ENCODE measurements at places on chromosomes 2 and 18. TPM values are rescaled to one million over a fixed set of nuclear protein-coding genes. Genes with fewer than 3 reads are reported as not detected.
A peak's percentile ranks its signal among the peaks of the same experiment; 100 is the strongest.

The FAM237A gene
- not detected for total RNA-seq

The LHCGR gene
- not detected for total RNA-seq

The STON1 gene
- 3.0 TPM for total RNA-seq

The ACOXL gene
- total RNA-seq, result not detected

The TNFAIP6 gene
- 1.6 TPM for total RNA-seq

The ERMN gene
- total RNA-seq, result not detected

The OR6B2 gene
- total RNA-seq, result not detected

The PPP1CB gene
- 178 TPM for total RNA-seq

The STK11IP gene
- 17.9 TPM for total RNA-seq

The MPHOSPH10 gene
- total RNA-seq, result 40.4 TPM

The ALPI gene
- total RNA-seq, result not detected

The CEP192 gene
- 18.7 TPM for total RNA-seq

The PTMA gene
- 598 TPM for total RNA-seq

- peaks cover 17% of the 10 kb centered on the region for H3K4me1 ChIP-seq
- H3K36me3 ChIP-seq, result peaks cover 16% of the 10 kb centered on the region
- no peak overlapping the region for H3K27ac ChIP-seq
- no peak for DNase-seq
These were observed 2.5 kb upstream of the LRPPRC start for GRCh38 chr2:43998263-43998662.

- H3K4me1 ChIP-seq, result no peaks in the 10 kb centered on the region
- peak within 1 kb of the TSS; percentile 43 for H3K4me3 ChIP-seq
- DNase-seq, result peak; percentile 34
- peaks cover 2% of the 10 kb centered on the region for H3K27me3 ChIP-seq
- no peaks in the 10 kb centered on the region for H3K36me3 ChIP-seq
- no peak within 1 kb of the TSS for H3K27ac ChIP-seq
These were observed at the start of gene SNED1 for GRCh38 chr2:240997856-240998705. Gene SNED1 (plus strand): TSS chr2:240998618. CDS start chr2:240998838, 220 bp downstream.

GRCh38 chr2:133171393-133172004 lies 396.8 kb downstream of the NCKAP5 start:
- 0 out of 2 replicates have a peak, but pooled peaks cover 2% of the 10 kb centered on the region for H3K27me3 ChIP-seq
- no peaks in the 10 kb centered on the region for H3K36me3 ChIP-seq
- no peak overlapping the region for H3K27ac ChIP-seq
- DNase-seq, result peak; percentile 62

GRCh38 chr2:33432871-33433270 lies 43.6 kb upstream of the RASGRP3 start:
- H3K4me1 ChIP-seq, result peaks cover 82% of the 10 kb centered on the region
- peaks cover 18% of the 10 kb centered on the region for H3K36me3 ChIP-seq
- no peaks in the 10 kb centered on the region for H3K27me3 ChIP-seq
- H3K27ac ChIP-seq, result no peak overlapping the region
- H3K4me3 ChIP-seq, result no peak overlapping the region
- no peak for DNase-seq

GRCh38 chr2:98561018-98561417 lies 47.3 kb downstream of the COA5 start:
- no peaks in the 10 kb centered on the region for H3K27me3 ChIP-seq
- peaks cover 12% of the 10 kb centered on the region for H3K36me3 ChIP-seq
- H3K4me3 ChIP-seq, result no peak overlapping the region
- DNase-seq, result no peak
- H3K4me1 ChIP-seq, result peaks cover 32% of the 10 kb centered on the region

DNA sequence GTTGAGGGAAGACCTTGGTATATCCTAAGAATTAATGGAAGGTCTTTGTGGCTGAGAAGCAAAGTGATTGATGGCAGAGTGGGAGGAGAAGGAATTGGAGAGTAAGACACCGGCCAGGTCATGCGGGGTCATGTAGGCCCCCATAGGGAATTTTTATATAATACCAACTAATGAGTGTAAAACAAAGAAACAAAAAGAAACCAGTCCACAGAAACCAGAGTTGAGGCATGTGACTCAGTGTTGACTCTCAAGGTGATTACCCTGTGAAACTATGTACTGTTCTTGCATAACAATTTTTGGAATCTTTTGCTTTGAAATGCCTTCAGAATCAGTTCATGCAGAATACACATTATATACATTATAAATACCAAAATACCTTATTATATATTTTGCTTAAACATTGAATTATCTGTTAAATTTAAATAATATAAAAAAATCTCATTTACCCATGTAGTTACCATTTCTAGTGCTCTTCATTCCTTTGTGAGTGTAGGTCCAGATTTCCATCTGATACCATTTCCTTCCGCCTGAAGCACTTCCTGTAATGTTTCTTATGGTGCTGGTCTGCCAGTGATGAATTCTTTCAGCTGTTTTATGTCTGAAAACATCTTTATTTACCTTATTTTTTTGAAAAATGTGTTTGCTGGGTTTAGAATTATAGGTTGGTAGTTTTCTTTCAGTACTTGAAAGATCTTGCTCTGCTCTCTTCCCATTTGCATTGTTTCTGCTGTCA lies 8.6 kb downstream of the CLIP4 start:
- peak; percentile 72 for DNase-seq
- peaks cover 59% of the 10 kb centered on the region for H3K36me3 ChIP-seq
- H3K27me3 ChIP-seq, result no peaks in the 10 kb centered on the region
- peaks cover 92% of the 10 kb centered on the region for H3K4me1 ChIP-seq
- H3K4me3 ChIP-seq, result peak overlapping the region; percentile 49
- peak overlapping the region; percentile 96 for H3K27ac ChIP-seq

DNA sequence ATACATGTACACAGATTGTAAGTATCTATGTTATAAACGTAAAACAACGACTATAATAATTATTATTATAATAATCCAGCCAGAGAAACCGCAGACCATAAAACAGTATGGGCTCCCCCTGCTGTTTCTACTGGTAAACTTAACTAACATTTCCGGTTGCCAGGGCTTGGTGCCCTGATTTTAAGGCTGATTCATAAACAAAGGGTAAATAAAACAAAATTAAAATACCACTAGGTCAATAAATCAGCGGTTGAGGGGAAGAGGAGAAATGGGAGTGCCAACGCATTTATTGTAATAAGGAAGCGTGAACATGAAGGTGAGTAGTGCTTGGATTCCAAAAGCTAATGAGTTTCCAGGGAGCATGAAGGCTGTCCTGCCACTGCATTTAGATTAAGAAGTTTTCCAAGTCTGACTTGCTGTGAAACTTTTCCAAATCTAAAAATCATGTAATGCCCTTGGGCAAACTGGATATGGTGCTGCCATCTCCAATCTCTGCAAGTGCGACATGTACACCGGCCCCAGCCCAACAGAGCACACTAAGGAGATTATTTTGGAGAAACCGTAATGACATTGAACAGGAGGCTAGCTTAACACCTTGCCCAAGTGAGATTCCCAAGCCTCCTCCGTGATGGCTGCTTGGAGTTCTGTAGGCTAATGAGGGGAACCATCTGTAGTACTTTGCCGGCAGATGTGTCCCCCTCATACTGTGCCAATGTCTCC lies 50.7 kb upstream of the HNRNPA3 start:
- H3K36me3 ChIP-seq, result no peaks in the 10 kb centered on the region
- H3K4me1 ChIP-seq, result peaks cover 10% of the 10 kb centered on the region
- H3K4me3 ChIP-seq, result no peak overlapping the region
- peak; percentile 51 for DNase-seq

DNA sequence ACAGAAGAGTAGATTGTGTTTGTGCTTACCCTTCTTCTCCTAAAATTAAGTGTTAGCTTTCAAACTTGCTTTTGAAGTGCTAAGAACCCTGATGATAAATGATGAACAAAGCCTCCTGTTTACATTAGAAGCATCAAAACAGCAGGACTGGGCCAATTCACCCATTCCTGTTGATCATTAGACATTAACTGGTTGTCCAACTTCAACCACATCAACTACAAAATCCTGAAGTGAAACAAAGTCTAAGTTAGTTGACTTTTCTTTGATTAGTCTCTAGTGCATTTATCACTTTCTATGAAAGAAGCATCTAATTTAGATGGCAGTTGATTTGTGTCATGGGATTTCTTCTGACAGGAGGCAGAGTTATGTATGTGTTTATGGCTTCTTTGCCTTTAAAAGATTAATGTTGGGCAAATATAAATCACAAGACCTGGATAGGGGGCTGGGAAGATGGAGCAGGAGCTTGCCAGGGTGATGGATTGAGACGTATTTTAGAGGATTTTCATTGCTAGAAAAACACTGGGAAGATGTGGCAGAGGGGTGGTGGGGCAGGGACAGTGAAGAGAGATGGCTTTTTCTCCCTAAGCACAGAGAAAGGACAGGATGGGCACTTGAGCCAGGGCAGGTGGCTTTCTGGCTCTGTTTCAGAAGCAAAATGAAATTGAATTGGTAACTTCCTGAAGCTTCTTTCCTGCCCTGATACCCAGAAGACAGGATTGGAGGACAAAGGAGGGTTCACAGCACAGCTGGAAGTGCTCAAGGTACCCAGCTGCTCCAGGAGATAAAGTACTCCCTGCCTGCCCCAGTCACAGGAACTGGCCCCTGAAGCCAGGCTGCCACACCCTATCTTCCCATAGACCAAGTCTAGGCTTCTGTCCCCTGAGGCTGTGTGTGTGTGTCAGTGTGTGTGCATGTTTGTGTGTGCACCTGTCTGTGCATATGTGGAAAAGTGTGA lies 20.5 kb downstream of the GYPC start:
- H3K27ac ChIP-seq, result no peak overlapping the region
- H3K4me3 ChIP-seq, result no peak overlapping the region
- DNase-seq, result no peak
- no peaks in the 10 kb centered on the region for H3K4me1 ChIP-seq

DNA sequence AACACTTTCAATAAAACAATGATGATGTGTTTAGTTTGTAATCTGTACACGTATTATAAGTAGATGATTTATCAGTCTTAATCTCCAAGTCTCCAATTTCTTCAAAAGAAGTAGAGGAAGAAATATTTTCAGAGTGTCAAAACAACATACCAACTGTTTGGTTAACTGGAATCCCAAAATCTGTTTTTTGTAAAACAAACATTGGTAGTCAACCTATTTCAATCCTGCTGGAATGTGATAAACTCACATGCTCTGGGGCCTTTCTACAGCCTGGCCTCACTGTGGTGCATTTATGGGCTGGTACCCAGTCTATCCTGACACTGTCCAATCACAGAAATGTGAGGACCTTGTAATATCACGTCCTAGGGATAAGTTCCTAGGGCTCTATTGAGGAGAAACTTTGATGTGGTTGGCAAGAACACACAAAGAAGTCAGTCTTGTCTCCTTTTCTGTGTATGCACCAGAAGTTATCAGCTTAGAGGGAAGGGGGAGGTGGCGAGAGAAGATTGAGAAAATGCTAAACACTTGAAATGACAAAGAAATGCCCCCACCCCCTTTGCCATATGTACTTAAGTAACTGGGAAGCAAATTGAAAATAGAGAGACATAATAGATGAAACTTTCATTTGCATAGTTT lies 47.2 kb downstream of the PRKRA start:
- H3K4me3 ChIP-seq, result peak overlapping the region; percentile 19
- no peak for DNase-seq
- H3K4me1 ChIP-seq, result peaks cover 23% of the 10 kb centered on the region
- peak overlapping the region; percentile 14 for H3K27ac ChIP-seq
- H3K27me3 ChIP-seq, result no peaks in the 10 kb centered on the region
- no peaks in the 10 kb centered on the region for H3K36me3 ChIP-seq

- peaks cover 1% of the 10 kb centered on the region for H3K27me3 ChIP-seq
- no peaks in the 10 kb centered on the region for H3K36me3 ChIP-seq
- H3K4me1 ChIP-seq, result peaks cover 31% of the 10 kb centered on the region
- no peak overlapping the region for H3K4me3 ChIP-seq
- no peak for DNase-seq
These were observed 316.1 kb upstream of the MMADHC start for GRCh38 chr2:149903626-149904025.

- H3K4me1 ChIP-seq, result no peaks in the 10 kb centered on the region
- no peak overlapping the region for H3K27ac ChIP-seq
- no peak overlapping the region for H3K4me3 ChIP-seq
- DNase-seq, result no peak
- H3K27me3 ChIP-seq, result no peaks in the 10 kb centered on the region
These were observed 360.4 kb upstream of the ZC3H15 start for GRCh38 chr2:186125625-186126024.

DNA sequence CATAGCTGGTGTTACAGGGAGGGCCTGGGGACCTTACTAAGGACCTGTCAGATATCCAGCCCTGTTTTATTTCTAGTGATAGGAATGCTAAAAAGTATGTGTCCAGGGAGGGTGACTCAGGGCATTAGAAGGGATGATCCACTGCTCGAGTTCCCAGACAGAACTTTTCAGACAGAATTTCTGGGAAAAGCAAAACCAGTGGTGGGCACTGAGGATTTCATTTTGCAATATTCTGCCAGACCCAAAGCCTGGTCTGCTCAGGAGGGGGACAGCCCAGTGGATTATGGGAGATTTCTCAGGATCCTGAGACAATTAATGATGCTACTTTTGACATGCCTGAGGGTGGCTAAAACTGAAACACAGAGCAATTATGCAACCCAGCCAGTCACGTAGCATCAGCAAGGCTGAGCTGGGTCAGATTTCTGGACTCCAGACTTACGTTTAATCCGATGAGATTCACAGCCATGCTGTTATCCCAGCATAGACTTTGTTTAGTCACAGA lies 4.7 kb upstream of the KCNE4 start:
- peak; percentile 85 for DNase-seq
- no peaks in the 10 kb centered on the region for H3K27me3 ChIP-seq
- peaks cover 89% of the 10 kb centered on the region for H3K4me1 ChIP-seq
- no peaks in the 10 kb centered on the region for H3K36me3 ChIP-seq
- peak overlapping the region; percentile 83 for H3K4me3 ChIP-seq

DNA sequence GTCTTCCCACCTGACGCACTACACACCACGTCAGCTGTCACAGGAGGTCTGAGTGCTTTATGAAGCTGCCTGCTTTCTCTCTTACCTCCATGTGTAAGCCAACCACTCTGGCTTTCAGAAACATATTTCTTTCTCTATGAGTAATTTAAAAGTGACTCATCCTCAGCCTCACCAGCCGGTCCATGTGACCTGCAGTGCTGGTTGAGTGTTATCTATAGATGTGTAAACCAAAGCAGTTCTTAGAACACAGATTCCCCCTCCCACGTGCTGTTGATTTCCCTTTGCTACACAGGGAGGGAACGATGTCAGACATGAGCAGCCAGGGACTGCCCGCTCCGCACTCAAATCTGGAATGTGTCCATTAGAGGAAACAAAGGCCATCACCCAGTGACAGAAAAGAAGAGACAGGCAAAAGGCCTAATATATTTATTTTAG lies 157.8 kb downstream of the BCL2 start:
- peak overlapping the region; percentile 43 for H3K4me3 ChIP-seq
- peak; percentile 77 for DNase-seq
- H3K4me1 ChIP-seq, result peaks cover 21% of the 10 kb centered on the region
- no peaks in the 10 kb centered on the region for H3K36me3 ChIP-seq
- H3K27ac ChIP-seq, result peak overlapping the region; percentile 62
- peaks cover 22% of the 10 kb centered on the region for H3K27me3 ChIP-seq

DNA sequence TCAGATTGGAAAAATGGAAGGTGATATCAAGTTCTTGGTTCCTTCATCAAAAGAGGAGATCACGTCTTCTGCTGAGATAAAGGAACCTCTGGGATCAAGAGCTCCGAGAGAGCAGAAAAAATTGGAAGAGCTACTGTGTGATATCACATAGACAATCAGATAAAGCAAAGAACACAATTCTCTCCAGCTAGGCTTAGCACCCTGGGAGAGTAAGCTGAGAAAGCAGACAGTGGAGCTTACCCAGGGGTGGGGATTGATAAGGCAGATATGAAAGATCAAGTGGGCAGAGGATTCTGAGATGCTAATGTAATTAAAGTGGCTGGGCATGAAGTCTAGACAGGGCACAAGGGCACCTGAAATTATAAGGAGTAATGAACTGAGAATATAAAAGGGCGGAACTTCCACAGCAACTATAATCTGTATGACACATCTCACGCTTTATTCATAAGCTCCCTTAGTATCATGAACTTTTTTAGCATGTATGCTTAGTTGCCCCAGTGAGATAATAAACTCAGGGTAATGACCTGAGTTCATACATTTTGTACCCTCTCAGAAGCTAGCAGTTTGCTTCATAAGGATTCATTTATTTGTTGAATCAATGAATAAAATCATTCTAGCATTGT lies 65.8 kb downstream of the FAM161A start:
- peaks cover 16% of the 10 kb centered on the region for H3K27me3 ChIP-seq
- H3K36me3 ChIP-seq, result no peaks in the 10 kb centered on the region
- H3K27ac ChIP-seq, result no peak overlapping the region
- peaks cover 4% of the 10 kb centered on the region for H3K4me1 ChIP-seq

All from HFFc6 (cell line).